Islet precursor cell (in vitro differentiated cells): ENCODE measurements at places on chromosomes 2 and 18.

DNA sequence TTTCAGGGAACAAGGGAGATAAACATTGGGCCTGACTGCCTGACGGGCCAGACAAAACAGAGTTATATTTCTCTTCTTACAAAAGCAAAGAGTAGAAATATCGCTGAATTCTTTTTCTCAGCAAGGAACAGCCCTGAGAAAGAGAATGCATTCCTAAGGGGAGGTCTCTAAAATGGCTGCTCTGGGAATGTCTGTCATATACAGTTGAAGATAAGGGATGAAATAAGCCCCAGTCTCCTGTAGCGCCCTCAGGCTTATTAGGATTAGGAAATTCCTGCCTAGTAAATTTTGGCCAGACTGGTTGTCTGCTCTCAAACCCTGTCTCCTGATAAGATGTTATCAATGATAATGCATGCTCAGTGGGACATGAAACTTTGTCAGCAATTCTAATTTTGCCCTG is 134.9 kb upstream of the CNTNAP5 start:
- no peak for DNase-seq

GRCh38 chr2:227374158-227374557 is 4.9 kb downstream of the TM4SF20 start:
- no peak for DNase-seq

- no peak for DNase-seq
These were observed 116.1 kb upstream of the GLI2 start for GRCh38 chr2:120619579-120619978.

DNA sequence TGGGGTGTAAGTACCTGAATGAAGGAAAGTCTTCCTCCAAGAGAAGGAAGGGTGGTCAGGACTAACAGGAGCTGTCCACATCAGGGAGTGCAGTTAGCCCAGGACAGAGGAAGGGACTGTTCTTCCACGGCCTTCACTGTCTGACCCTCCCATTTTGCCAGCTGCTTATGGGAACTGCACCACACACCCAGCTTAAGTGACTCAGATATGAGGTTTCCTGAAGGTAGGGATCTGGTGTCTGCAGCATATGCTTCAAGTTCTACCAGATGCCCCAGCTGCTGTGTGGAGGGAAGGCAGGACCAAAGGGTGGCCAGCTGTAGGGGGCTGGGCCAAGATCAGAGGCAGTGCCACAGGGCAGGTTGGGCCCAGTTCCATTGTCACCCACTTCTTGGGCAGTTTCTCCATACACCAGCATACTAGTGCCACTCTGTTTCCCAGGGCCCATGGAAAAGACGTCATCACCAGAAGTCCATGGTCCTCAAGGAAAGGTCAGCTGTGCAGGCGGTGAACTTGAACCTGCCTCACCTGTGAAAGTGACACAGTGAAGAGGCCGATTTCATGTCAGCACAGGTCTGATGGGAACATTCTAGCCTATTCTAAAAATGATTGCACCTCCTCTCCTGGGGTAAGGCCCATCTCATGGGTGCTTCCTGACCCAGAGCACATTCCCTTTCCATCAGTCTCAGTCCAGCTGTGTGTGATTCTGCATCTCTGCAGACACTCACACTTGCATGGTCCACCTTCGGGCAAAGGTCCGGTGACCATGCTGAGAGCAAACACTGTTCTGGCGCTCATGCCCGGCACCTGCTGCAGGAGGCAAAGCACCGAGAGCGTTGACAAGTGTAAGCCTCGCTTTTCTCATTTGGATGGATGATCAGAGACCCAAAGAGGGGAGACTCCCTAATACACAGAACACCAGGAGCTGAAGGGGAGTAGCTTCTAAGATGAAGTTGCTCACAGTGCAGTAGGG is 68.0 kb downstream of the ACAA2 start:
- DNase-seq = peak; percentile 48

GRCh38 chr2:65279756-65280155 is 52.1 kb downstream of the ACTR2 start:
- no peak for DNase-seq

DNA sequence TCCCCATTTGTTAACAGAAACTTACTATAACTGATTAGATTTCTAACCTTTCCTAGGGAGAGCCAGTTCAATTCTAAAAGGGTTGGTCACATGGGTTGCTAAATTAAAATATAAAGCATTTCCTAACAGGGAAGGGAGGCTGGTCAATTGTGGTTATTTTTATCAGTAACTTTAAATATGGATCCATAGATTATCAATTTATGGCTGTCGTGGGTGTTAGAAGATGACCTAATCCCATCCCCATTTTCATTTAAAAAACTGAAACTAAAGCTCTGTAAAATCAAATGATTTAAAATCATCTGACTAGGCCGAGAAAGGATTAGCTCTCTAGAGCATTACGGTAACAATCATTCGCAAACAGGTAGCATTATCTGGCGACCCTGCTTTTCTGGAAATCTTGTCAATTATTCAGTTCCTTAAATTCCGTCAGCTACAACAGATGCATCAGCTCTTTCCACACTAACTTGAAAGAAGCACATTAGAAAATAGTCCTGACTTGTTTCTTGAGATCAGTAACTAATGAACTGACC is 953 bp upstream of the HNRNPA3 start:
- no peak for DNase-seq

DNA sequence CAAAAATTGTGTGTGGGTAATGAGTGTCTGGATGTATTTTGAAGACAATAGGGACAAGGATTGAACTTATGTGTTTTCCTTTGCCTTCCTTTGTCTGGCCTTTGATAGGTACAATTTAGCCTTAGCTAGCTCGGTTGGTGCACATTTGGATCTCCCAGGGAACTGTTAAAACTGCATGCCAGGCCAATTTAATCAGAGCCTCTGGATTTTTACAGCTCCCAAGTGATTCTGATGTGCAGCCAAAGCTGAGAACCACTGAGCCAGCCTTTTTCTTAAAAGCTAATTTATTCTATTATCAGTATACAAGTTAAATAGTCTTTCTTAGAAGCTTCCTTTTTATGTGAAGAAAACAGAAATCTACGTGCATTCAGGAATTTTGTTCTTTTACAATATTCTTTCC is 25.0 kb downstream of the PLEK start:
- DNase-seq = no peak

DNA sequence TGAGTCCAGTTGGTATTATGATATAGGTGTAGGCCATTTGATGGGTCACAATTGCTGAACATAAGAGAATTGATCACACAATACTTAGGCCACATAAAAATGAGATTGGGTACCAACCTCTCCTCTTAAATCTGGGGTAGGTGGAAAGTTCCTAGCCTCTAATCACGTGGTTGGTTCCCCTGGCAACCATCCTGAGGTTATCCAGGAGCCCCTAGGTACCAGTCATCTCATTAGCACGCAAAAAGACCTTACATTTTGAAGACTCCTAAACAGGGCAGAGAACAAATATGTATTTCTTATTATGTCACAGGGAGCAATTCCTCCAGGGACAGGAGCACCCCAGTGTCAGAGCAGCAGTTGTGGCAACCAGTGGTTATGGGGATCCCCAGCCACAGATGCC is 12.7 kb upstream of the SELENOI start:
- DNase-seq = no peak

- DNase-seq = no peak
These were observed 17.2 kb upstream of the STPG4 start for GRCh38 chr2:47172156-47172921.

GRCh38 chr2:54665436-54665856 is 58.0 kb upstream of the EML6 start:
- DNase-seq = peak; percentile 76

GRCh38 chr18:38933910-38934510 is 1368.4 kb upstream of the CELF4 start:
- DNase-seq = no peak

DNA sequence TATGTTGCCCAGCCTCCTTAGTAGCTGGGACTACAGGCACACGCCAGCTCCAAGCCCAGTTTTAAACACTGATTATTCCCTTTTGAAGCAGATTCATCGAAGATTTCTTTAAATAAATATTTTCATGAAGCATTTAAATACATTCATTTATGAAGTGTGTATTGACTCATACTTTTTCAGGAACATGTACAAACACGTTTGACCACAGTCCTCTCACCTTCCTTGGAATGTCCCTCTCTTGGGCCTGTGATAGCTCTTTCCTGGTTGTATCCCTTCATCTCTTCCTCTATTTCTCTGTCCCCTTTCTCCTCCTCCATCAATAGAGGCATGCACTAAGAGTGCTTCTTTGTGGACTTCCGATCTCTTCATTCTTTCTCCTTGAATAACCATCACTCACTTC is 2.5 kb downstream of the PSTPIP2 start:
- no peak for DNase-seq

- DNase-seq = no peak
These were observed 24.1 kb downstream of the POLE4 start for GRCh38 chr2:74982577-74982976.

DNA sequence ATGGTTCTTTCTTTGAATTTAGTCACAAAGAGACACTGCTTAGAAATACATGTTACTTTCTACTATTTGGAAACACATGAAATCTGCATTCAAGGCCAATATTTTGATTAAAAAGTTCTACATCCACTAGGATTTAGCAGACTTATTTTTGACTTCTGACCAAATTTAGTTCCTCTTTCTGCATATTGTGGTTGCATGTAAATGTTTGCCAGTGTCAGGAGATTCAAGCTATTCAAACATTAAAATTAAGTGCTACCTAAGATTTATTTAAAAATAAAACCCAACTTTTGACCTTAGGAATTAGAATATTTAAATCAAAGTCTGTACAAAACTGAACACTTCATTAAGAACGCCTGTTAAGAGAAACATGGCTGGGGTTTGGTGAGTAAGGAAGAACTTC is 891.1 kb downstream of the CPS1 start:
- no peak for DNase-seq

DNA sequence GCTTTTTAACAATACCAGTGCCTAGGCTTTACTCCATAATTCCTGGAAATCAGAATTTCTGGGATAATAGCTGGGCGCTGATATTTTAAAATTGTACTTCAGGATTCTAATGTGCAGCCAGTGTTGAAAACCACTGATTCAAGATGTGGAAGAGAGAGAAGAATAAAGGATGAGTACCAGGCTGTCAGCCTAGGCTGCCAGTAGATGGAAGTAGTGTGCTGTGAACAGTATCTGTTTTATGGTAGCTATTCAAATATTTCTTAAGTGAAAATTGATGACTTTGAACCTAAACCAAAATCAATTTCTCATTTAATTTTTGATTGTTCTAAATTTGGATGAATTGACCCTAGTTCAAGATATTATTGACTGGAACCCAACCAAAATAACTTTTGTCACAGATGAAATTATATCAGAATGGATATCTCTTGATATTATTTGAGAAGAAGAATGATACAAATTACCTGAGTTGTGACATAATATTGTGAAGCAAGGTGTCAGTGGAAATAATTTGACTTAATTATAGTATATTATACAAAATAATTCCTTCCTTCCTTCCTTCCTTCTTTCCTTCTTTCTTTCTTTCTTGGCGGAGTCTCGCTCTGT is 88.0 kb downstream of the COMMD1 start:
- no peak for DNase-seq

DNA sequence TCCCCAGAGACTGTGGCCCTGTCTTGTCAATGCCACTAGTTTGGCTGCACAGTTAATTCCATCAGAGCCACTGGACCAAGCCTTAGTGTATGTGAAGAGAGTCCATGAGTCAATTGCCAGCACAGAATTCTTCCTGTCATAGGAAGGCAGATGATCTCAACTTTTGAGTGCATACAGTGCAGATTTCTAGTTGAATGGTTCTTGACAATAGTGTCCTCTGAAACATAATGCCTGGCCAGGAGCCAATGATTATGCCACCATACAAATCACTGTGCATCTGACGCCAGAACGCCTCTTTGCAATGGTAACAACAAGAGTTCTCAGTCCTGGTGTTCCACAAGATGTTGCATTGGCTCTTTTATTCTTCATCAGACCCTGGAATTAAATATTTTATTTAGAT is 7.1 kb downstream of the NEUROD1 start:
- DNase-seq = no peak

GRCh38 chr2:15565994-15566671 is 5.0 kb upstream of the NBAS start:
- DNase-seq = no peak

DNA sequence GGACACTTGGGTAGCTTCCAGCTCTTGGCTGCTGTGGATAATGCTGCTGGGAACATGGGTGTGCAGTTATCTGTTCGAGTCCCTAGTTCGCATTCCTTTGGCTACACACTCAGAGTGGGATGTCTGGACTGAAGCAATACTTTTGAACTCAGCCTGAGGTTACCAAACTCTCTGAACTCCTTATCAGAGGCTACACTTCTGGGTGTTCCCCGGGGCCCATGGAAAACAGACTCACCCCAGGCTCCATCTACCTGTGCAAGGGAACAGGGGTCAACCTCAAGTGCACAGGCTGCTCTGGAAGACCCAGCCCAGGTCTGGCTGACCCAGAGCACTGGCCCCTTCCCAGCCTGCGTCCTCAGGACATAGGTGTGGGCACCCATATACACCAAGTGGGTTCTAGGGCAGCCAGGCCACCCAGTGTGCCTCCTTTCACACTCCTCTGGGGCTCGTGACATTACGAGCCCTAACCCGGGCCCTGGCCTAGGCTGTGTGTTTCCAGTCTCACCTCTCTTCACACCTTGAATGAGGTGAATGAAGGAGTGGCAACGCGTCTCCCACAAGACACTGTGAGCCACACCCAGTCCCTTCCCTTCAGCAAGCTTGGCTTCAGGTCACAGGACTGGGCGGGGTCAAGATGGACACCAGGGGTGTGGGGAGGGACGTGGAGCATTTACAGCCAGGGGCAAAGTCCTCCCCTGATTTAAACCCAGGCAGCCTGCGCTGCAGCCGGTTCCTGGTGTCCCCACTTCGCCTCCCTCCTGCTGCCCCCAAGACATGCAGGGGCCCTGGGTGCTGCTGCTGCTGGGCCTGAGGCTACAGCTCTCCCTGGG is at the start of gene ALPI:
ALPI (plus strand) TSS at position 728 of the 830 bp plus-strand sequence; CDS start at position 775, 47 bp downstream.
- no peak for DNase-seq

GRCh38 chr2:234426616-234427015 is 70.3 kb downstream of the ARL4C start:
- no peak for DNase-seq

DNA sequence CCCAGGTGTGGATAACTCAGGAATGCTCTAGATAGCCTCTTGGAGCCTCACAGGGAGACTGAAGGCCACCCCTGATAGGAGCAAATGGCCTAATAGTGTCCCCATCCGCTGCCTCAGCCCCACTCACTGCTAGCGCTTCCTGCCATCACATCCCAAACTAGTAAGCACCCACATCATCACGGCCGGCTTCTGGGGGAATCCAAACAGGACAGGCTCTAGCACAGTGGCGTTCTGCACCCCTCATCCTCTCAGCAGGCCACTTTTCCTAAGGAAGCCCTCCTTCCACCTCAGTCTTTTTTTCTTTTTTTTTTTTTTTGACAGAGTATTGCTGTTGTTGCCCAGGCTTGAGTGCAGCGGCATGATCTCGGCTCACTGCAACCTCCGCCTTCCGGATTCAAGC is 6.3 kb upstream of the AMER3 start:
- DNase-seq = peak; percentile 42

- no peak for DNase-seq
These were observed 6.4 kb upstream of the PTPN4 start for GRCh38 chr2:119753041-119753929.

GRCh38 chr2:3645745-3646389 is 12.1 kb upstream of the ALLC start:
- no peak for DNase-seq

DNA sequence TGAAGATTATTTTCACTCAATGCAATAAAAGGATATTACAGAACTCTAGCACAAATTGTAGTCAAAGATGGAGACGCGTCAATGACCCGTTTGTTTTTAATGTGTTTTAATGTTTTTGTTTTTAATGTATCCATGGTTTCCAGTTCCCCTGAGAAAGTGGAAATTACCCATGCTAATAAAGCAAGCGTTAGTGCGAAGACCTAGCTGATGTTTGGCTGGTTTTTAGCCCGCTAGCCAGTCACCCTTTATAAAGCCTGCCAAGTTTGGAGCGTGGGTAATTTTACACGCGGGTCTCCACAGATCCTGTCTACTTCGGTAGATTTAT is 430 bp upstream of the CHMP1B start:
- DNase-seq = no peak
